ENCODE measurements at places on chromosomes 7 and 10.

GRCh38 chr7:103592187-103592586, 146.2 kb upstream of the SLC26A5 start:
- no peak for DNase-seq
- no peak overlapping the region for H3K4me3 ChIP-seq
- H3K36me3 ChIP-seq, result no peaks in the 10 kb centered on the region
- H3K4me1 ChIP-seq, result no peaks in the 10 kb centered on the region
- no peak overlapping the region for H3K27ac ChIP-seq
- no peaks in the 10 kb centered on the region for H3K27me3 ChIP-seq

DNA sequence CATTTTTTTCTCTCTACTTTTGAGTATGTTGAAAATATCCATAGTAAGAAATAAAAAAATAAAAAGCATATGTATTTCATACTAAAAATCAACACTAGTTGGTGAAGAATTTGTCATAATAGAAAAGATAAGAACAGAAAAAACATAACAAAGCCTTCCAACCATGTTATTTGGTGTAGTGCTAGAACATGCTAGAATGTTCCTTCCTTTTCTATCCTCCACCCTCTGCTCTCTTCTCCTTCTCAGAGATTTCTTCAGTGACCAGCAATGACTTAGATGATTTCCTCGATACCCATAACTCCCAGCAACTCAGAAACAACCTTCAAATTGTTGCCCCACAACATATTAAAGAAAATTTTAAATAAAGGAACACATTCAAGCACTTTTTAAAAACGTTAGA, 2.6 kb downstream of the ZC3HAV1 start:
- no peak overlapping the region for H3K27ac ChIP-seq

GRCh38 chr10:101485681-101486554, 102.1 kb downstream of the POLL start:
- DNase-seq, result no peak
- peaks cover 15% of the 10 kb centered on the region for H3K27me3 ChIP-seq
- H3K4me3 ChIP-seq, result no peak overlapping the region
- no peaks in the 10 kb centered on the region for H3K36me3 ChIP-seq
- no peaks in the 10 kb centered on the region for H3K4me1 ChIP-seq

DNA sequence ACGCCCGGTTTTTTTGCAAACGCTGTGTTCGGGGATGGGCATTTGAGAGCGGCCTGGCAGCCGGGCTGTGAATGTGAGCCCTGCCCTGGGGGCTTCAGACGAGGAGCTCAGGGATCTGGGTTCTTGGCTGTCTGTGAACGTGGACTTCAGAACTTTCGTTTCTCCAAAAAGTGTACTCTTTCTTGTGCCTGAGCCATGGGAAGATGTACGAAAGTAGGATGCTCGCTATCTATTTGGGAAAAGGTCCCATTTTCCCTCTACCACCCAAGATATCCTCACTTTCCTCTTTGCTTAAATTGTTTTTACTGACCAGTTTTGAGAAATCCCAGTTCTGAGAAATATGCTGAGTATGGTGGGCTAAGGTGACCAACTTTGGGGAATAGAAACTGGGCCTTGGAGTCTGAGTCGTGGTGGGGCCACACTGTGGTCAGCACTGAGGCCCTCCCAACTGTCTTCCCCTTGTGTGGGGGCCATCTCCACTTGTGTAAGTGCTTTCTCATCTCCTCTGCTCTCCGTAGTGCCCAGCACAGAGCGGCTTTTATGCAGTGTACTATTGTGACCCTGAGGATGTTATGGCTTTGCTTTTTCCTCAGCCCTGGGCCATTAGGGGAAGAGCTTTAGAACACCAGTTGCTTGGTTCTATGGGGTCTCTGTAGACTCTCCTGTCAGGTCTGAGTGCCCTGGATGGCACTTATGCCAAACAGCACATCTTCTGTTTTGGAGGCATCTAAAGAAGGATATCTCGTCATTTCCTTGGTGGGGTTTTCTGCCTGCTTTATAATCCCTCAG, 918 bp downstream of the DBNL start:
- no peaks in the 10 kb centered on the region for H3K27me3 ChIP-seq
- H3K4me3 ChIP-seq, result peak overlapping the region; percentile 75
- no peak for DNase-seq
- H3K27ac ChIP-seq, result peak overlapping the region; percentile 64
- H3K36me3 ChIP-seq, result peaks cover 14% of the 10 kb centered on the region
- H3K4me1 ChIP-seq, result peaks cover 15% of the 10 kb centered on the region

DNA sequence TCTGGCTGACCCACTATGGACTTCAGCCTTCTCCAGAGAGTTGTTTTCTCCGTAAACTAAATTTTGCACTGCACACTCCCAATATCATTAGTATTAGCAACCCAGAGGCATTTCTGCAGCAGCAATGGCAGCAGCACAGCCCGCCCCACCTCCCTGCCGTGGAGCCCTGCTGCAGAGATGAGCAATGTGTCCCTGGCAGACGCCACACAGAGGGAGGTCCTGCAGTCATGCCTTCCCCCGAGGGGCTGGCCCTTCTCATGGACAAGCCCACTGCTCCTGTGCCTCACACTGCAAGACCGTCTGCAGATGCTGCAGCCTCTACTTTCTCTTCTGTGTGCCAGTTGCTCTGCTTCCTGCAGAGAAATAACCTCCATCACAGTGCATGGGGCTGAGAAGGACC, 393.4 kb upstream of the MKI67 start:
- no peaks in the 10 kb centered on the region for H3K36me3 ChIP-seq
- H3K4me3 ChIP-seq, result no peak overlapping the region
- no peak for DNase-seq
- no peaks in the 10 kb centered on the region for H3K27me3 ChIP-seq
- no peaks in the 10 kb centered on the region for H3K4me1 ChIP-seq

DNA sequence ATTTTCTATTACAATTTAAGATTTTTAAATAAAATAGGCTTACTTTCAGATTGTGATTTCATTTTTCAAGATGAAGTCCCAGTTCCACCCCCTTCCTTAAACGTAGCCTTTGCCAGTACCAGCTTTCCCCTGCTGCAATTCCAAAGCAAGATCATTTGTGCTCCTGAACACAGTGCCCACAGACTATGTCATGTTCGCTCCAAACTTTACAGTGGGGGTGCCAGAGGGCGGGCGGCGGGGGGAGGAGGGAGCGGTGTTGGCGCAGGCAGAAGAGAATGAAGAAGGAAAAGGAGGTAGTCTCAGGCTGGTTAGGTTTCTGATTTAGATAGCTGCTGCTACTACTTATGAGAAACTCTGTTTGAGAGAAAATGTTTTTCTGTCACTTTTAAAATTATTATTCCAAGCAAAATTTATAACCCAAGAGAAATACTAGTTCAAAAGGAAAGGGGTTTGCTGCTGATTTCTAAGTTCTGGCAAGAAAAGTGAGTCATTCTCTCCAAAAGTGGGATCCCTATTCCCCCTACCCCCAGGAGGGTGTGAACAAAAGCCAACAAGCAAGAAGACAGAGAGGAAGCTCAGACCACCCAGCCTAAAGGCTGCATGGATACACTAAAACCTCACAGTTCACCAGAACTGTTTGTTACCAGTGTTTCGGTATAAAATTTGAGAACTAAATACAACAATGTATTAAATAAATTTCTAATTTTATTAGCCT, 109.6 kb downstream of the SRPK2 start:
- H3K4me1 ChIP-seq, result peaks cover 3% of the 10 kb centered on the region
- H3K27me3 ChIP-seq, result no peaks in the 10 kb centered on the region
- H3K4me3 ChIP-seq, result no peak overlapping the region
- H3K27ac ChIP-seq, result no peak overlapping the region

- no peaks in the 10 kb centered on the region for H3K4me1 ChIP-seq
- H3K27me3 ChIP-seq, result no peaks in the 10 kb centered on the region
- no peak for DNase-seq
- H3K27ac ChIP-seq, result no peak overlapping the region
Measured at GRCh38 chr7:4129481-4130122, 552.5 kb upstream of the FOXK1 start.

GRCh38 chr10:119431034-119431772, 111.3 kb downstream of the RGS10 start:
- no peak overlapping the region for H3K4me3 ChIP-seq
- no peaks in the 10 kb centered on the region for H3K27me3 ChIP-seq
- H3K36me3 ChIP-seq, result no peaks in the 10 kb centered on the region
- peaks cover 8% of the 10 kb centered on the region for H3K4me1 ChIP-seq
- no peak for DNase-seq

DNA sequence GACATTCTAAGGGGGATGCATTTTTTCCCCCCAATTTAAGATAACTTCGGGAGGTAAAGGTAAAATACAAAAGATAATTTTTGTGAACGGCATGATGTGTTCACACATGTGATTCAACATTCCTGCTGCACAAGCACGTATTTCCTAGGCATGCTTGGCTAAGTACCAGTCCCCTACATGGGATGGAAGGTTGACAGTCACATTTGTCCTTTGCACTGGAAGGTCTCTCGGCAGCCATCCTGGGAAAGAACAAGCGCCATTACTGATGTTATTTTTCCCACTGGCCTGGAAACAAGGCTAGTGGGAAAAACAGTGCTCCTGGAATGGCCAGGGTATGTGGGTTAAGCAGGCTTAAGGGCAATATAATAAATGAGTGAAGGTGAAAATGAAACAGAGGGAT, 276.2 kb upstream of the AOAH start:
- H3K4me1 ChIP-seq, result no peaks in the 10 kb centered on the region
- H3K27ac ChIP-seq, result no peak overlapping the region
- H3K27me3 ChIP-seq, result no peaks in the 10 kb centered on the region
- H3K4me3 ChIP-seq, result no peak overlapping the region

DNA sequence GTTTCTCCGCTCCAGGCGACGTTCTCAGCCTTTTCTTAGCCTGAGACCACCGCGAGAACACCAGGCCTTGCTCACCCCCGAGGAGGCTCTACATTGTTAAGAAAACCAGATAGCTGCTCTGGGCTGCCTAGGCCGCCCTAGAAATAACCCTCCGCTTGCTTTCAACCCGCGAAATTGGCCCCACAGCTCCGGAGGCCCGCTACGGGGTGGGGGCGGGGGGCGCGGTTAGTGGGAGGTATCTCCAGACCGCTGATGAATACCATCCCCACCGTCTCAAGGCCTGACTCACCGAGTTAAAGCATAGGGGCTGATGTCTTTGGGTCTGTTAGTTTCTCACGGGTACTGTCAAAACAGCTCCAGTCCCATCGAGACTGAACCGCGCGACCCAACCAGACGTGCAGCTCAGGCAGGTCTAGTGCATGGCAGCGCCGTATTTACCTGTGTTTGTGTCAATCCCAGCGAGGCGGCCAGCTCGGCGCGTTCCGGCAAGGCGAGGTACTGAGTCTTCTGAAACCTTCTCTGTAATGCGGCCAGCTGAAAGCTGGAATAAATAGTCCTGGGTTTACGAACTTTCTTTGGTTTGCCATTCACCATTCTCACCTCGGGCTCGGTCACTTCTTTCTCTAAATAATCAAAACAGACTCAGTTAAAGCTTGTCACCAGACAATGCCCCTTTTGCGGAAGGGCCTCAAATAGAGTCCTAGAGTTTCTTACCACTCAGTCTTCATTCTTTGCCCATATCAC, 2.7 kb downstream of the DLX5 start:
- no peaks in the 10 kb centered on the region for H3K36me3 ChIP-seq
- DNase-seq, result no peak
- peaks cover 96% of the 10 kb centered on the region for H3K27me3 ChIP-seq
- no peak overlapping the region for H3K4me3 ChIP-seq

DNA sequence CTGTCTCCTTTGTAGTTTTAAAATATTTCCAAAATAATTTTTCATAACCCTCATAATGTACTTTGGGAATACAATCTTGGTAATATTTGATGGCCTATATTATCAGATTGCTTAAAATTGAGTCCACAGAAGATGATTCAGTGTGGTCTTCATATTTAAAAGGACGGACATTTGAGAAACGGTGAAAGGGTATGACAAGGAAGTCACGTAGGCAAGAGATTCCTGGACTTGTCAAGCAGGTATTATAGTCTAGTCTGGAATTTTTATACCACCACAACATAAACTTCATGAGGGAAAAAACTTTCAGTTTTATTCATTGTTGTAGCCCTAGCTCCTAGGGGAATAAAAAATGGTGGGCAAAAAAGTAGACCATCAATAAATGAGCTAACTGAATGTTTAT, 82.3 kb downstream of the KMT2E start:
- peaks cover 9% of the 10 kb centered on the region for H3K4me1 ChIP-seq
- no peak overlapping the region for H3K27ac ChIP-seq
- no peak for DNase-seq
- H3K27me3 ChIP-seq, result no peaks in the 10 kb centered on the region
- H3K36me3 ChIP-seq, result peaks cover 20% of the 10 kb centered on the region

GRCh38 chr7:11831156-11831735, 752 bp downstream of the THSD7A start:
- DNase-seq, result peak; percentile 25
- H3K4me1 ChIP-seq, result peaks cover 5% of the 10 kb centered on the region
- no peak overlapping the region for H3K27ac ChIP-seq
- peak overlapping the region; percentile 61 for H3K4me3 ChIP-seq
- no peaks in the 10 kb centered on the region for H3K27me3 ChIP-seq
- H3K36me3 ChIP-seq, result no peaks in the 10 kb centered on the region

- peaks cover 39% of the 10 kb centered on the region for H3K27me3 ChIP-seq
- peak overlapping the region; percentile 62 for H3K4me3 ChIP-seq
- peaks cover 16% of the 10 kb centered on the region for H3K4me1 ChIP-seq
- H3K36me3 ChIP-seq, result no peaks in the 10 kb centered on the region
- peak; percentile 94 for DNase-seq
Measured at GRCh38 chr7:157690833-157691585, 354.2 kb downstream of the DNAJB6 start.

- DNase-seq, result no peak
- no peaks in the 10 kb centered on the region for H3K27me3 ChIP-seq
- H3K4me1 ChIP-seq, result no peaks in the 10 kb centered on the region
- H3K4me3 ChIP-seq, result no peak overlapping the region
Measured at GRCh38 chr10:89086801-89087521, 96.4 kb downstream of the FAS start.

DNA sequence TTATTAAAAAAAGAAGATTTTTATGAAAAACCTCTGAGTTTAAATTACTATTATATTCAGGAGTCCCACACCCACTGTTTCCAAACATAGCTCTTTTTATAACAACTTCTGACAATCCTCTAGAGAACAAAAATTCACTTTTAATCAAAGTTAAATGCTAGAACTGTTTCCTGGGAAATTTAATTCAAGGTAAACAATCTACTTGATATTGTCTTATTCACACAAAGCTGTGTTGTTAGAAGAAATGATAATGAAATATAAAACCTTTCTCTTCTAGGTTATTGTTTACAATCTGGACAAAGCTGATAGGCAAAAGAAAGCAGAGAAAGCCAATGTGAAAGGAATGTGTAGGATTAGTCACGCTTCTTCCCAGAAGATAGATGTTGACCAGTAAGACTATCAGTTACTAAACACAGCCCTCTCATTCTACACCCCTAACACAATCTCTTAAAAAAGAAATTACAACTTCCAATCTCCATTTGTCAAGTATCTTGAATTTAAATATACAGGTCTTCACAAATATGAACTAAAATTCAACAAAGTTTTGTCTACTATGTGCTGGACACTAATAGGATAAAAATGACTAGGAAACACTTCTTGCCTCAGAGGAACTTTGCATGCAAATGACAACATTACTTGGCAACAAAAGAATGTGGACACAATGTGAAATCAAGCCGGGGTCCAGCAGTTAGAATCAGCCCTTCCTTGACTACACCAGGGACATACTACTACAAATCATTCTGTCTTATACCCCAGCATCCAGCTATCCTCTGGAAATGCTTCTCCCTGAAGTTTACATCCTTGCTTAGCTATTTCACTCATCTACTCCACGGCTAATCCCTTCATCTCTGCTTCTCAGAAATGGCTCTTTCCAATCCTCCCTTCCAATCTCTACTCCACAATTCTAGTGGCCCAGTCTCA, 123.7 kb downstream of the IMMP2L start:
- H3K36me3 ChIP-seq, result no peaks in the 10 kb centered on the region
- H3K27ac ChIP-seq, result peak overlapping the region; percentile 38
- H3K4me3 ChIP-seq, result no peak overlapping the region
- H3K27me3 ChIP-seq, result no peaks in the 10 kb centered on the region
